ENCODE measurements at places on chromosomes 3 and 15.

DNA sequence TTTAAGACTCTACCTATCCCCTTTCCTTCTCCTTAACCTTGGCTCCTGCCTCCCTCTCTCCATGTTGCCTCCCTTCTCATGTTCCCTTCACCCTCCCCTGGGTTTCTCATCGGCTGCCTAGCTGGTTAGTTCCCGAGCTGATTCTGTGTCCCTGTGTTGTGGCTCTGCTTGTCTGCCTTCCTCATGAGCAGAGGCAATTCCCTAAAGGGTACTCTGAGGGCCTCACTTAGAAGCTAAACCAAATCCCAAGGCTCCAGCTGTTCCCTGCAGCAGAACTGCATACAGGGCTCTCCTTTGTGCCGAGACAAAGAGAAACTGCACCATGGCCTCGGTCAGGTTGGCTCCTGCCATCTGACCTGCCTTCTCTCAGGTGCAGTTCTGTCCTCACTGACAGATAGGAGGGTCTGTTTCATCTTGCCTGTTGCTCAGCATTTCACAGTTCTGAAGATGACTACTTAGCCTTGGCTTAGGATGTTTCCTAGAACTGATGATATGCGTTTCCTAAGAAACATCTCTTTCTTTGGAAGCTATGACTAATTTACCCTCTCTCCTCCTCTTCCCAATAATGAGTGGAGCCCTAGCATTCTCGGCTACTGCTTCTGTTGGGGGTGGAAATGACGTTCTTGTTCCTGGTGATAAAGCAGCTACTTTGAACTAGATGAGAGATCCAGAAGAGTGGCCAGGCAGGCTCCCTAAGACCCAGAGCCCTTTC lies 27.1 kb downstream of the DUOX1 start:
- DNase-seq = no peak

DNA sequence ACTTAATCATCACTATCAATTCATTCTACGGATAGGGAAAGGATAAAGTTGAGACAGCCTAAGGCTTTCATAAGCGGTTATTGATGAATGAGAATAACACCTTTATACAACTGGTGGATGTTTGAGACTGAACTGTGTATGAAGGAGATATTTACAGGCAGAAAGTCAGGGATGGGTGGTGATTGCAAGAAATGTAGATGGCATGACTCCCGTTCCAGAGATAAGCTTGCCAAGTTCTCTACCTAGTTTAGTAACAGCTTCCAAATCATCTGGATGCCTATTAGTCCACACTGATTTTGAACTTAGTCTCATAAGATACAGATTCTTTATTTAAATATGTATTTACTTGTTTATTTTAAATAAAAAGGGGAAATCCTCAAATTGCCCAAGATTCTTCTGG lies 358.8 kb downstream of the GAP43 start:
- DNase-seq = no peak

GRCh38 chr15:88066636-88067330 lies 189.8 kb downstream of the NTRK3 start:
- DNase-seq = no peak

DNA sequence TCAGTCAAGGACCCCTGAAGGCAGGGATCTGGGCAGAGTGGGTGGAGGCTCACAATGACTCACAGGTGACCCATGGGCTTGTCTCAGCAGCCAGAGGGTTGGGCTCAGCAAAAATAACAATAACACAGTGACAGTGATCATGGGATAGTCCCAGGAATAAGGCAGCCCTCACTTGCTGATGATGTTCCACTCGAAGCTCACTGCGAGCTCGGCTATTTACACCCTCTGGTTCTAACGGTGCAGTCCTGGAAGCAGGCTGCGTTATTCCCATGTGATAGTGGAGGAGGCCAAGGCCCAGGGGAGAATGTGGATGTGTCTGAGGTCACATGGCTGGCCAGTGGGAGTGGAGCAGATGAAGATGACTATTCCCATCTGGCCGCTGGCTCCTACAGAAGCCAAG lies 16.2 kb downstream of the CCDC33 start:
- DNase-seq = no peak

- DNase-seq = no peak
These were observed 70.5 kb upstream of the SLC4A7 start for GRCh38 chr3:27554706-27555105.

- DNase-seq = no peak
These were observed 1.8 kb downstream of the IFT122 start for GRCh38 chr3:129441782-129442181.

- no peak for DNase-seq
These were observed 17.4 kb downstream of the FILIP1L start for GRCh38 chr3:100096866-100097265.

DNA sequence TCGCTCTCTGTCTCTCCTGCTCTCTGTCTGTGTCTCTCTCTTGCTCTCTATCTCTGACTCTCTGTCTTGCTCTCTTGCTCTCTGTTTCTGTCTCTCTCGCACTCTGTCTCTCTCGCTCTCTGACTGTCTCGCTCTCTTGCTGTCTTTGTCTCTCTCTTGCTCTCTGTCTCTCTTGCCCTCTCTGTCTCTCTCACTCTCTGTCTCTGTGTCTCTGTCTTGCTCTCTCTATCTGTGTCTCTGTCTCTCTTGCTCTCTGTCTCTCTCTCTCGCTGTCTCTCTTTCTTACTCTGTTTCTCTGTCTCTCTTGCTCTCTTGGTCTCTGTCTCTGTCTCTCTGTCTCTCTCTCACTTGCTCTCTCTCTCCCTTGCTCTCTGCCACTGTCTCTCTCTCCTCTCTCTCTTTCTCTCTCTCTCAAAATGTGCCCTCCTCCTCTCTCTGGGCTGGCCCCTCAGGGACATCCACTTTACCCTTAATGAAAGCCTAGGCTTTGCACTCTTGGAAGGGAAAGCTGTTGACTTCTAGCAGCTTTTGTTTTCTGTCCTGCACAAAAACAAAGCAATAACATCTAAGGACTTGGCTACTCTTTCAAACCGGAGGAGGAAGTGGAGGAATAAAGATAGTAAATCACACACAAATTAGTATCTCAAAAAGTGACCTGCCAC lies 73.9 kb upstream of the NR2E3 start:
- no peak for DNase-seq

- no peak for DNase-seq
These were observed 429.2 kb downstream of the OTOL1 start for GRCh38 chr3:161925749-161926360.

GRCh38 chr3:178546079-178546478 lies 9.8 kb downstream of the KCNMB2 start:
- DNase-seq = no peak

DNA sequence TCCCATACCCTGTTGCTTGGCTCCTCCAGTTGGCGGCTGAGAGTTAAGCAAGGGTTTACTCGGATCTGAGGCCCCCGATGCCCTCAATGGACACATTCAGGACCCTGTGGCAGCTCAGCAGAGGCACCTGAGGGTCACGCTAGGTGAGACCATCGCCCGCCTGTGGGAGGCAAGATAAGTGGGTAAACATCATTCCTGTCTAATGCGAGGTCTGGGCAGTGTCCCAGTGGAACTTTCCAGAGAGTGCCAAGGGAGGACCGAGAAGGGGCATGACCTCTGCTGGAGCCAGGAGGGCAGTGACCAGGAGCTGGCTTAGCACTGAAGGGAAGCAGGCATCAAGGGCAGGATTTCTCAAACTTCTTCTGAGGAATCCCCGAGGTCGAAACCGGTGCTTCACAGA lies 65.4 kb upstream of the SEC61A1 start:
- no peak for DNase-seq

DNA sequence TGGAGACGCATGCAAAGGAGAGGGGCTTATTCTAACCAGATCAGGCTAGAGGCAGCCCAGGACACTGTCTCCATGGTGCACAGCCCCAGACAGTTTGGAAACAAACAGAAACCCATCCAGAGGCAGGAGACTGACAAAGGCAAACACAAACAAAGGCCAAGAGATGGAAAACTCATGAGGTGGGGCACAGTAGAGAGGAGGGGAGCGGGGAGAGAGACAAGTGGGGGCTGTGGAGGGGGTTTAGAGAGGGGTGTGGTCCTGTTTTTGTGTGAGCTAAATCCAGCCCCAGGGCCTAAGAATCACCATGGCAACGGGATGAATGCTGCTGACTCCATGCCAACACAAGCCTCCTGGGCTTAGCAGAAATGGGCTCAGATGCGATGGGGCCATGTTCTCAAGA lies 32.3 kb downstream of the PARP16 start:
- no peak for DNase-seq
